ENCODE measurements at places on chromosomes 7 and 10. TPM values are rescaled to one million over a fixed set of nuclear protein-coding genes. Genes with fewer than 3 reads are reported as not detected.

MINPP1 gene
- 18.7 TPM for total RNA-seq

- no peaks in the 10 kb centered on the region for H3K4me1 ChIP-seq
- DNase-seq, result no peak
- peak overlapping the region; percentile 83 for H3K4me3 ChIP-seq
- H3K36me3 ChIP-seq, result no peaks in the 10 kb centered on the region
These were observed 679 bp downstream of the LRRC20 start for GRCh38 chr10:70381471-70382421.

GNGT1 gene
- not detected for total RNA-seq

PLEKHS1 gene
- total RNA-seq, result 30.0 TPM

- no peaks in the 10 kb centered on the region for H3K4me1 ChIP-seq
- H3K4me3 ChIP-seq, result no peak overlapping the region
These were observed 70.3 kb upstream of the RSU1 start for GRCh38 chr10:16887565-16887964.

GRCh38 chr7:12481722-12482121 is 78.1 kb upstream of the VWDE start:
- H3K4me1 ChIP-seq, result no peaks in the 10 kb centered on the region
- no peak overlapping the region for H3K4me3 ChIP-seq
- H3K27me3 ChIP-seq, result no peaks in the 10 kb centered on the region
- no peaks in the 10 kb centered on the region for H3K36me3 ChIP-seq
- no peak for DNase-seq
- no peak overlapping the region for H3K27ac ChIP-seq

DNA sequence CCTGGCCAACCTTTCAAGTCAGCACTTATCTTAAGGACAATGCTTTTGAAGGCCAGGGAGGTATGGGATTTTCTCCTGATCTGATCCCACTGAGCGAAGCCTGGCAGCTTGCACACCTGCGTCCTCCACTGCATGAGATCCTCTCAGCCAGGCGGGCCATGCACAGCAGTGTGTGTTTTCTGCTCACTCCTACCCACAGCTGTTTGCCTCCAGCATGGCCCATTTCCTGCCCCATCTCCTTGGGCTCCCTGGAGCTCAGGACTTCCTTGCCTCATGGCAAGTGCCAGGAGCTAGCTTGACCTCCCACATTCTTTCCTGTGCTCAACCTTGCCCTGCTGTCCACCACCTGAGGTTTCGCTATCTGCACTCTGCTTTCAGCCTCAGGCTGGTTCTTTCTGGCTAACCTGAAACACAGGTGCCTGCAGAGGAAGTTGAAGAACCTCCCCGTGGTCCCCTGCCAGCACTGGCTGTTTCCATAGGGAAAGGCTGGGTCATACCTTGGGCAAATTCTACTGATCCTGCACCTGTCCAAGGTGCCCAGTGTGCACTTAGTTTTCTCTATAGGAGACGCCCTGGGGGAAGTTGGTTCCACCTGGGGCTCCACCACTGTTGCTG is 43.9 kb upstream of the EEPD1 start:
- no peaks in the 10 kb centered on the region for H3K36me3 ChIP-seq
- H3K4me1 ChIP-seq, result no peaks in the 10 kb centered on the region
- H3K27ac ChIP-seq, result no peak overlapping the region
- DNase-seq, result no peak
- H3K4me3 ChIP-seq, result no peak overlapping the region

GRCh38 chr7:46026741-46027140 is 105.7 kb upstream of the IGFBP3 start:
- H3K4me3 ChIP-seq, result no peak overlapping the region
- H3K27me3 ChIP-seq, result no peaks in the 10 kb centered on the region
- no peaks in the 10 kb centered on the region for H3K4me1 ChIP-seq

DNA sequence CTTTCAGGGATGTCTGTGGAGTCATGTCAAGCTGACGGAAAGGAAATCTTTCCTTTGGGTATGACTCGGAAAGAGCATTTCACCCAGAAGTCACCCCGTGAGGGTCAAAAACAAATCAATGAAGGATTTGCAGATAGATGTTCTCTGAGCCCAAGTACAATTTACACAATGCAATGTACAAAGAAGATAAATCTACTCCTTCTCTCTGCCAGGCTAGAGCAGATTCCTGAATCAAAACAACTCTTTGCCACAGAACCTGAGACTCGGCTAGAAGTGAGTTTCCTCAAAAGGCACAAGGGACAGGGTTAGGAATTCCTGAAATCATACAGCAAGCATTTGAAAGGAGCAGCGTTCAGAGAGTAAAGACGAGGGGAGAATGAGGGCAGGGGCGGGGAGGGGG is 34.0 kb upstream of the CALN1 start:
- peaks cover 7% of the 10 kb centered on the region for H3K27me3 ChIP-seq
- H3K27ac ChIP-seq, result no peak overlapping the region
- H3K4me1 ChIP-seq, result no peaks in the 10 kb centered on the region
- no peak for DNase-seq
- no peak overlapping the region for H3K4me3 ChIP-seq
- no peaks in the 10 kb centered on the region for H3K36me3 ChIP-seq

GRCh38 chr7:100488333-100489095 is 4.8 kb downstream of the NYAP1 start:
- DNase-seq, result no peak
- no peak overlapping the region for H3K27ac ChIP-seq
- no peaks in the 10 kb centered on the region for H3K36me3 ChIP-seq
- no peak overlapping the region for H3K4me3 ChIP-seq

PHTF2 gene
- 19.2 TPM for total RNA-seq

- H3K27ac ChIP-seq, result no peak overlapping the region
- H3K4me3 ChIP-seq, result no peak overlapping the region
- no peak for DNase-seq
These were observed 156.9 kb downstream of the AKR1D1 start for GRCh38 chr7:138233189-138233588.

DNA sequence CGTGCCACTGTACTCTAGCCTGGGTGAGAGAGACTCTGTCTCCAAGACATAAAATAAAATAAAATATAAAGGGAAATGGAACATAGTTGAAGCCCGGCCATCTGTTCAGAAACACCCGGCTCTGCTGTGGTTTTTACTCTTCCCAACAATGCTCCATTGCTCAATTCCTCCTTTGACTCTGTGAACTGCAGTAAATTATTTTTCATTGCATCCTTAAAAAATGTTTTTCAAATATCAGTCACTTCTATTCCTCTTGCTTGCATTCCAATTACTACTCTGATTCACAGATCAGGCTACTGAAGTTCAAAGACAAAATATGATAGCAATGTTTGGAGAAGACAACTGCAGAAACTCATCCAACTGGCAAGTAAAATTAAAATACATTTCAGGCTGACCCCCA is 983.0 kb downstream of the SORCS1 start:
- no peaks in the 10 kb centered on the region for H3K4me1 ChIP-seq
- no peak overlapping the region for H3K4me3 ChIP-seq
- H3K27ac ChIP-seq, result no peak overlapping the region
- no peak for DNase-seq
- no peaks in the 10 kb centered on the region for H3K36me3 ChIP-seq

DNA sequence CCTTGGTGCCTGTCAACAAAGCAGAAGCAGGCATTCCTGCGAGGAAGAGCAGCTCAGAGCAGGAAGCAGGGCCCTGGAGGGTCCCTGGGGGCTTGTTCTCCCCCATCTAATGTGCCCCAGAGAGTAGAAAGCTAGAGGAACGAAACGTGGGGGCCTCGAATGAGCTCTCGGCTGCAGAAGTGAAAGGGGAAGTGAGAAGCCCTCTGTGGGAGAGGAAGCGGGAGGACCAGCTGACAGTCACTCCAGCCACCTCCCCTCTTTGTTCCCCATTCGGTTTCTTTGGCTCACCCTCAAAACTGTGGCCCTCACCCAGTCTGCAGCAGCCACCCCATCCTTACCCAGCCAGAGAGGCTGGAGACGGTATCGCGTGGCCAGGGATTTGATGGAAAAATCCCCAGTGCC is 25.0 kb downstream of the C10orf105 start:
- no peak overlapping the region for H3K4me3 ChIP-seq
- no peak for DNase-seq
- H3K27ac ChIP-seq, result no peak overlapping the region
- H3K27me3 ChIP-seq, result no peaks in the 10 kb centered on the region

GRCh38 chr7:81272176-81272575 is 353.3 kb upstream of the SEMA3C start:
- H3K36me3 ChIP-seq, result no peaks in the 10 kb centered on the region
- H3K27ac ChIP-seq, result no peak overlapping the region
- H3K4me1 ChIP-seq, result no peaks in the 10 kb centered on the region
- no peaks in the 10 kb centered on the region for H3K27me3 ChIP-seq
- no peak overlapping the region for H3K4me3 ChIP-seq

DNA sequence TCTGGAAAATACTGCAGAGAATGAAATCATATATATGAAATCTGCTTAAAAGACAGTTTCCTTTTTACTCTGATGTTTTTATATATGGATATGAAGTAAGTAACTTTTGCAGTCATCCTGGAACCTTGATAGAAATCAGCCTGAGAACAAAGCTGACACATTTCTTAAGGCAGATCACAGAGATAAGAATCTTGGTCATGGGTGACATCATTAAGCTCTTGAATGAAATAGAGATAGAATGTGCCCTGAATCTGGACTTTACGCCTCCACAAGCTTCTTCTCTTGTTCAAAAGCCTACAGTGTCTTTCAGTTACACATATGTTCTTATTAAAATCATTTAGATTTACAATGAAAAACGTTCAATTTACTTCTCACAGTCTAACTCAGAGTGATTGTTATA is 319.1 kb upstream of the CNTNAP2 start:
- H3K4me1 ChIP-seq, result no peaks in the 10 kb centered on the region
- H3K4me3 ChIP-seq, result no peak overlapping the region
- no peaks in the 10 kb centered on the region for H3K27me3 ChIP-seq
- DNase-seq, result no peak
- no peak overlapping the region for H3K27ac ChIP-seq

DNA sequence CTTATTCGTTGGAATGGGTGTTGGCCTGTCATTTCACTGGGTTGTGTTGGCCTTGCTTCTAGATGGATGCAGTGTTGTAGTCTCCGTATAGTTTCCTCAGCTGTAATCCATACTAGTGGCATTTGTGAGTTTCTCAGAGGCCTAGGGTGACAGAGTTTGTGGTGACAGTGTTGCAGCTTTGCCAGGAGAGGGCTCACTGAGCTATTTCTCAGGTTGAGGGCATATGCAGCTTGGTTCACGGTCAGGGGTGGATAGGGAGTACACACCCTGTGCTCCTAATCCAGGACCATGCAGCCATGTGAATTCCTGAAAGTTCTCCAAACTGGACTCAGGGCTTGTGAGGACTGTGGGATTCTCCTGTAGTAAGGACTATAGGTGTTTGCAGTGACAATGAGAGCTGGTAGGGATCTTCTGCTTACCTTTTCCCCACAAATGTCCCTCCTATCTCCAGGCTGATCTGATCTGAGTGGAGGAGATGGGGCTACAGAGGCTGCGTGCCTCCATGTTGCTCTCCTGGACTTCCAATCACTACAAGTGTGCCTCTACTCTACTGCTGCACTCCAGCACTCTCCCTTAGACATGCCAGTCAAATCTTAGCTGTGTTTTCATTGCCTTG is 229.0 kb downstream of the STK31 start:
- no peak overlapping the region for H3K27ac ChIP-seq
- DNase-seq, result no peak
- no peaks in the 10 kb centered on the region for H3K27me3 ChIP-seq
- H3K36me3 ChIP-seq, result no peaks in the 10 kb centered on the region
- H3K4me1 ChIP-seq, result no peaks in the 10 kb centered on the region

GRCh38 chr10:42987575-42987974 is 89.3 kb upstream of the RET start:
- H3K27ac ChIP-seq, result no peak overlapping the region
- DNase-seq, result no peak
- H3K27me3 ChIP-seq, result no peaks in the 10 kb centered on the region
- no peak overlapping the region for H3K4me3 ChIP-seq
- no peaks in the 10 kb centered on the region for H3K36me3 ChIP-seq

DNA sequence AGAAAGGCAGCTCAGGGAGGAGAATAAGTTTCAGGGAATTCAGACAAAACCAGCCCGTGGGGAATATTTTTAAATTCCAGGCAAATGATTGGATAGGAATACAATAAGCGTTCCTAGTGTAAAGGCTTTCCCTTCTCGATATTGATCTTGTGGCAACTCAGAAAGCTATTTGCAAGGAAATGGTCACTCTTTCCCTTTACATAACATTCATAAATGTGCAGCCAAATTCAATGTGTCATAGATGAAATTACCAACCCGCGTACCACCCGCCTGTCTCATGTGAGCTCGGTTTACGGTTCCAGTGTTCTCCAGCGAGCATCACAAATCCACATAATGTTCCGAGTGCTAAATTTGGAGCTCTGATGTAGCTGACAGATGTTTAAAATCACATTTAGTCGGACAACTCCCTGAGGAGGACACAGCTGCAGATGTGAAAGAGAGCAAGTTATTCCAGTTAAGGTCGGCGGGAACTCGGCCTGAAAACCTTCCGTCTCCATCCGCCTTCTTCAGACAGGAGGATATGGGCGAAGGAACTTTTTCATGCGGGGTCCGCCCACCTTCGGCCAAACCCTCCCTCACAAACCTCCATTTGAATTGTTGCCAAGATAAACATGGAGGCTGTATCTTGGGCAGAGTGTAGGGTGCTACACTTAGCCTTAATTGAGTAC is 327.0 kb downstream of the RNLS start:
- H3K4me1 ChIP-seq, result no peaks in the 10 kb centered on the region
- peak; percentile 49 for DNase-seq
- peak overlapping the region; percentile 43 for H3K4me3 ChIP-seq
- H3K36me3 ChIP-seq, result no peaks in the 10 kb centered on the region
- peak overlapping the region; percentile 72 for H3K27ac ChIP-seq

DNA sequence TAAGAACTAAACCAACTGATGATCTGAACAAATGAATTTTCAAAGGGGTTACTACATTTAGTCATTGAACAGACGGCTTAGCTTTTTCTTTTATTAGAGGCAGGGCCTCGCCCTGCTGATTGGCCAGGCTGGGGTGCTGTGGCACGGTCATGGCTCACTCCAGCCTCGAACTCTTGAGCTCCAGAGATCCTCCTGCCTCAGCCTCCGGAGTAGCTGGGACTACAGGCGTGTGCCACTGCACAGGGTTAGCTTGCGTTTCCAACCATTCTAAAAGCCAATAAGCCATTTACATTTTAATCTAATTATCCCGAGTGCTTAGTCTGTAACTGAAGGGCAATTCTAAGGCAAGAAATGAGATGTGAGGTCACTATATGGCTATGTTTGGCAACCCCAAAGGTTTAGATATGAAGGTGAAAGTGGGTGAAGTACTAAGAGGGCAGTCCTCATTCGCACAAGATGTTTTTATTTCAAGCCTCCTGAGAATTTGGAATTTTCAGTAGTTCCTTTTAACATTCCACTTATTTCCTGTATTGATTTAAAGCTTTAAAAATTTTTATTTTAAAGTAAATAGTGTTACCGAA is 1.6 kb upstream of the CDK13 start:
- H3K4me3 ChIP-seq, result peak overlapping the region; percentile 88
- peak overlapping the region; percentile 99 for H3K27ac ChIP-seq
- no peak for DNase-seq
- H3K36me3 ChIP-seq, result no peaks in the 10 kb centered on the region
- no peaks in the 10 kb centered on the region for H3K4me1 ChIP-seq

DNA sequence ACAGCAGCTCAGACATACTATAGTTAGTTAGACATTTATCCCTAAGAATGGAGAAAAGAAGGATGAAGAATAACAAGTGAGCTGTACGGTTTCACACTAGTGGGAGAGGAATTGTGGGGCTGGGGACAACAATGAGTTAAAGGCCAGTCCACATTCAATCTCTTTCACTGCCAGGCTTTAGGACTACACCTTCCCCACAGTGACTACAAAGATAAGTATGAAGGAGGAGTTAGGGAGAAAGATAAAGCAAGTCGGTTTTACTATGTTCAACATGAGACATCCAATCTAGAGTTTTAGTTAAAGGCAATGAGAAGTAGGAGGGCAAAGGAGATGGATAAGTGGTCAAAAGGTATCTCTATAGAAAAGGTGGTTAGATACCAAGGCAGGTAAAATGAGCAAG is 16.3 kb downstream of the ARHGAP12 start:
- peak overlapping the region; percentile 60 for H3K27ac ChIP-seq
- no peak for DNase-seq
- H3K4me1 ChIP-seq, result no peaks in the 10 kb centered on the region
